CD4-positive, alpha-beta T cell treated with Interleukin-17A for 1 hour (primary cell): ENCODE measurements at places on chromosomes 12 and 14.
A peak's percentile ranks its signal among the peaks of the same experiment; 100 is the strongest.

DNA sequence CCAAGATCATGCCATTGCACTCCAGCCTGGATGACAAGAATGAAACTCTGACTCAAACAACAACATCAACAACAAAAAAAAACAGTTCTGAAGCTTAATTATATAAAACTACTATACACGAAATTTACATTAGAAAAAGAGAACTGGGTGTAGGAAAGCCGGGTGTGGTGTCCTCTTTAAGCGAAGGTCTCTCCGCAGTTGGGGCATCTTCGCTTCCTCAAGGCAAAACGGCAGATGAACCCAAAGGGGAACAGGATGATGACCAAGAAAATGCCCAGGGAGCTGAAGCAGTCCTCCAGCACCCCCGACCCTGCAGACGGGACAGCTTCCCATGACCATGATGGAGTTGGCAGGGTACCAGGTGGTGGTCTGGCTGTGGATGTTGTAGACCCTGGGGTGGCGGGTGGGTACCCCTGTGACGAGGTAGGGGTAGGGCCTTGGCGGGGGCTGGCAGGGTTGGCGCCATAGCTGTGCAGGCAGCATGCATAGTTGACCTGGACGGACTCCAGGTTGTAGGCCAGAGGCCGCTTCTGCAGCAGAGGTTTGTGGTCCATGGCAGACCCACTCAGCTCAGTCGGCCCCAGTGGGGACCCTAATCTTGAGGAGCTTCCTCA, 18.2 kb upstream of the BCAT1 start:
- DNase-seq: no peak

DNA sequence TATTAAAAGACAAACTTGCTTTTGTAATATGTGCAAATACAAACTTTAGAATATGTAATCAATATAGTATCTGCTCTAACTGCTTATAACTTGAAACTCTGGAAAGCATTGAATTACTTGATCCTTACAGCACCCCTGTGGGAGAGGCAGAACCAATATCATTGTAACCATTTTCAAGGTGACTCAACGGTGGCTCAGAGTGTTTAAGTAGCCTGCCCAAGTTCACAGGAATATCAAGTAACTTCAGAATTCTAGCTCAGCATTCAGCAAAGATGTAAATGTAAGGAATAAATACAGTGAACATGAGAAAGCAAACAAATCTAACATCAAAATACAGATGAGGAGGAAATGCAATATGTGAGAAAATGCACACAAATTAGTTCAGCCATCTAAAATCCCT, 264.6 kb downstream of the NELL2 start:
- no peak for DNase-seq

DNA sequence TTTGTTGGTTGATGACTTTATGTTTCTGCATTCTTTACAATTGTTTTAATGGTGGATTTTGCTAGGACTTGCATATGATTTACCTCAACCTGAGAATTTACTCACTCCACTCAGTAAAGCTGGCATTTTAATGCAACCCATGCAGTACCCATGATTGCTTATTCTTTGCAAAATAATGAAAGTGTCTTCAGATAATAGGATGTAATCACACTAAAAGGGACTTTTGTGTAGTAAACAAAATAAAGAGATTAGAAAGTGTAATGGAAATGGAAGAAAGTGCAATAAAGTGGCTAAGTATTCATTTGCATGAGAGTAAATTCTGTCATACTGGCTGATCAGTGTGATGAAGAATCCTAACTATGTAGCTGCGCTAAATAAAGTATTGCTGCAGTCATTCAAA, 87.6 kb upstream of the NOVA1 start:
- DNase-seq: no peak

GRCh38 chr12:49030119-49030518, 11.5 kb upstream of the PRKAG1 start:
- DNase-seq: no peak

DNA sequence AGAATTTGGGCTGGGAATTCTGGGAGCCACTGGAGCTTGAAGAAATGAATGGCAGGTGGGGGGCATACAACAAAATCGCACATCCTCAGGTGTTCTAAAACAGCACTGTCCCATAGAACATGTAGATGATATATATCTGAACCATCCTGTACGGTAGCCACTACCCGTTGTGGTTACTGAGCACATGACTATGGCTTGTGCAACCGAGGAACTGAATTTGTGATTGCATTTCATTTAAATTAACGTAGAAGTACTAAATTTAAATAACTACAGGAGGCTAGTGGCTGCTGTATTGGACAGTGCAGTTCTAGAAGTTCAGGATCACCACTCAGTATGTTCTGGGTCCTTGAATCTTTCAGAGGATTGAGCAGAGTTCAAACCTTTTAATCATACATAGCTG, 172.4 kb downstream of the PHETA1 start:
- no peak for DNase-seq

- DNase-seq: no peak
These were observed 780.7 kb downstream of the FLRT2 start for GRCh38 chr14:86310611-86311010.

DNA sequence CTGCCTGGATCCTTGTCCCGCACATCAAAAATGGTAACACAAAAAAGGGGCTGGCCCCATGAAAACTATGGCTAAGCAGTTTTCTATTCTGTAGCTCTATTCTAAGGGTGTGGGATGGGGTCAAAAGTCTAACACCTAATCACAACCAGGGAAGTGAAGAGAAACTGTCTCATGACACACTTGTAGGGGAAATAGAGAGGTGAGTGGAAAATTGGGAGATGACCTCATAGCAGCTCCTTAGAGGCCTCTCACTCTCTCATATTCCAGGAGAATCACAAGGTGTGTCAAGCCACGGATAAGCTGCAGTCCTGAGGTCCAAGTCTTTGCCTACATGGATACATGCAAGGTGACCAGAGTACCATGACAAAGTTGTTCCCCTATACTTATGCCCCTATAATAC, 10.7 kb downstream of the KLHL28 start:
- DNase-seq: no peak

GRCh38 chr14:30907659-30908057, 33.3 kb downstream of the COCH start:
- no peak for DNase-seq

- DNase-seq: no peak
These were observed 18.9 kb downstream of the FIGNL2 start for GRCh38 chr12:51829641-51830040.

GRCh38 chr14:68491793-68492192, 301.1 kb downstream of the ZFP36L1 start:
- no peak for DNase-seq

GRCh38 chr14:44530475-44530874, 23.4 kb upstream of the FSCB start:
- no peak for DNase-seq

- peak; percentile 55 for DNase-seq
These were observed 54.8 kb downstream of the WNK1 start for GRCh38 chr12:807041-807735.

GRCh38 chr12:120474616-120474960, 5.0 kb upstream of the SRSF9 start:
- DNase-seq: no peak
